ENCODE measurements at places on chromosomes 7 and 10. TPM values are rescaled to one million over a fixed set of nuclear protein-coding genes. Genes with fewer than 3 reads are reported as not detected.

VSTM4 gene
- 0.31 TPM for total RNA-seq

FAM13C gene
- total RNA-seq = 1.8 TPM

DNA sequence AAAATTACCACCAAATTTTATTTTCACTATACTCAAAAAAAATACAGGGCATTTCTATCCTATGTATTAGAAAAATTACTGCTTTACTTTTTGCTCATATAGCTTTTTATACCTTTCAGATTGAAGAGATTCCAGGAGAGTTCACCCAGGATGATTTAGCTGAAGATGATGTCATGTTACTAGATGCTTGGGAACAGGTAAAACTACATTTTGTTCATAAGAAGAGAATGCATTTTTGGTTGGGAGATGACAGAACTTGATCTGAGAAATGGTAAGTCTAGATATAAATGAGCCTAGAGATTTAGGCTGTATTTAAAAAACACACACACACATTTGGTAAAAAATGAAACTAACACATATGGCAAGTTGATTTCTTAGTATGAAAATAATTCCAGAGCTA is 38.1 kb upstream of the ARL4A start:
- DNase-seq = no peak

DNA sequence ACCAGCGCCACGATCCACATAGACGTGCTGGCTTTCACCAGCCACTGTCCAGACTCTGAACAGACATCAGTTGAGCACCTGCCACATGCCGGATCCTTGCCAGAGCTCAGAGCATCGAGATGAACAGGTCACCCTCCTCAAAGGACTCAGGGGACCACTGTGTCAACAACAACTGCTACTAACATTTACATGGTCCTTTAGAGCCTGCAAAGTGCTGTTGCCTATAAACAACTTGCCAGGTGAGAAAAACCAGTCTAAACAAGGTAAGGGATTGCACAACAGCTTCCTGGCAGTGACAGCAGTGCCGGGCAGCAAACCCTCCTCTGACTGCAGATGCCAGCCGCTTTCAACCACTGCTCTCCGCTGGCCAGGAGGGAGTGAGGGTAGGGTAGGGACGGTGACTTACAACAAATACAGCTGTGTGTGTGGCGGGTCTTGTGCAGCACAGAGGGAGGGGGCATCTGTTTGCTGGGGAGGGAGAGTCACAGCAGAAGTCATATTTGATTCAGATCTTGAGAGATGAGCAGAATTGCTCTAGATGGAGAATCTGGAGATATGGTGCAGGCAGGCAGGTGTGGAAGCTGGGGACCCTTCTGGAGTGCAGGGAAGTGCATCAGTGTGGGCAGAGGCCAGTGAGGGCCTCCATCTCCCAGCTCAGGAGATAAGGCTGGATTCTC is 32.8 kb upstream of the RHEB start:
- no peak for DNase-seq

All from H7 (cell line).